ENCODE measurements at places on chromosomes 3 and 15.

- no peak for DNase-seq
These were observed 269.2 kb downstream of the ZBBX start for GRCh38 chr3:167110901-167111300.

DNA sequence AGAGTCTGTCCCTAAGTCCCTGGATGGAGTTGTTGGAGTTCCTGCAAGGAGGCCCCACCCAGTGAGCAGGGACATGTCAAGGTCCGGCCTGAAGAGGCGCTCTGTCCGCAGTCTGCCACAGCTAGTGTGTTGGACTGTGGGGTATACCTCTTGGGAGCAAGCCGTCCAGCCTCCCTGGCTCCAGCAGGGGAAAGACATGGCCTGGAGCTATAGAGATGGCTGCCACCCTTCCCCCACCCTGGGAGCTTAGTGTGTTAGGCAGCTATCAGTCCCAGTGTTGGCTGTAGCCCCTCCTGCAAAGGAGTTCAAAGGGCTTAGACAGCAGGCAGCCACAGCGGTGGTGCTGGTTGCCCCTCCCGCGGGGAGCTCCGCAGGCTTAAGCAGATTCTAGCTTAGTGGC lies 20.3 kb downstream of the IMPG2 start:
- no peak for DNase-seq

- DNase-seq, result no peak
These were observed 198.3 kb upstream of the TGFBR2 start for GRCh38 chr3:30408105-30408557.

DNA sequence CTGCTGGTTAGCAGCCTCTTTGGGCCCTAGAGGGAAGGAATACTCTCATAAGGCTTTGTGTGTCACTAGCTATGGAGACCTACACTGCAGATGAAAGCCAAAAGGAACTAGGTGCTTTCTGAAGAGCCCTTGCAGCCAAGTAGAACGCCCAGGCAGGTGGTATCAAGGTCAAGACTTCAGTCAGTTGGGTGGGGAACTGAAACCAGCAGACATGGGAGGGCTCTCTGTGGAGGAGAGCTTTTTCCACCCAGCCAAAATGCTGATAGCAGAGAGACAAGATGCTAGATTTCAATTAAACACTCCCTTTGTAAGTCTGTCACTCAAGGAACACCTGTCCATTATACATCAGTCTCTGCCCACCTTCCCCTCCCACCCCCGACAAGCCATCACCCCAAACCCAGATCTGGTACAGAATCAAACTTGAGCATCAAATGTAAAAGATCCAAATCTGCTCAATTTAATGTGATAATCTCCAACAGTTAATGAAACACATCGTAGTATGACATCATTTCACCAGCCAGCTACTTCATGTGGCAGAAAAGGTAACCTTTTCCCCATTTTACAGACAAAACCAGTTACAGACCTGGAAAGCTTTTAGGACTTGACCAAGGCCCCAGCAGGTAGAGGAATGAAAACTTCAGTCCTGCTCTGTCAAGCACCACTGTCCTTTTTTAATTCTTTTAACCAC lies 14.6 kb downstream of the MRPS25 start:
- DNase-seq, result no peak

DNA sequence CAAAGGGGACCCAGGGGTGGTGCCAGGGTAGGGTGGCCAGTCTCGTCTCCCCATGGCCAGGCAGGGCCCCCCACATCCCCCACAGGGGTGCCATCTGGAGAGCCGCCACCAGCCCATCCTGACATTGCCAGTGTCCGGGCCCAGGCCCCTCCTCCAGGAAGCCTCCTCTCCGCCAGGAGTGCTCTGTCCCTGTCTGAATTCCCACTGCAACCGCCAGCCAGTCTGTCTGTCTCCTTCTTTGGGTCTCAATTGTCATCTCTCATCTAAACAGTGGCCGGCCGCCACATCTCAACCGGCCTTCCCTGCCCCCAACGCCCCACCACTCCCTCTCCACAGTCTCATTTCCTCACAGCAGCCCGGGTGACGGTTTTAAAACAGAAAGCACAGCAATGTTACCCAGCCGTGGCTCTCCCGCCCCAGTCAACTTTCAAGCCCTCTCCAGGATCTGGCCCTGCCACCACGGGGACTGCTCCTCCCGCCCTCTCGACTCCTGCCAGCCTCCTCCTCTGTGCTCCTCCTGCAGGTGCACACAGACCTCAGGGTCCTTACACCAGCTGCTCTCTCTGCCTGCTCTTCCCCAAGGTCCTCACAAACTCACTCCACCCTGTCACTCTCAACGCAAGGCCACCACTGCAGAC lies 57.0 kb downstream of the IQSEC1 start:
- DNase-seq, result no peak

- no peak for DNase-seq
These were observed 60.4 kb upstream of the SLITRK3 start for GRCh38 chr3:165256554-165257065.

DNA sequence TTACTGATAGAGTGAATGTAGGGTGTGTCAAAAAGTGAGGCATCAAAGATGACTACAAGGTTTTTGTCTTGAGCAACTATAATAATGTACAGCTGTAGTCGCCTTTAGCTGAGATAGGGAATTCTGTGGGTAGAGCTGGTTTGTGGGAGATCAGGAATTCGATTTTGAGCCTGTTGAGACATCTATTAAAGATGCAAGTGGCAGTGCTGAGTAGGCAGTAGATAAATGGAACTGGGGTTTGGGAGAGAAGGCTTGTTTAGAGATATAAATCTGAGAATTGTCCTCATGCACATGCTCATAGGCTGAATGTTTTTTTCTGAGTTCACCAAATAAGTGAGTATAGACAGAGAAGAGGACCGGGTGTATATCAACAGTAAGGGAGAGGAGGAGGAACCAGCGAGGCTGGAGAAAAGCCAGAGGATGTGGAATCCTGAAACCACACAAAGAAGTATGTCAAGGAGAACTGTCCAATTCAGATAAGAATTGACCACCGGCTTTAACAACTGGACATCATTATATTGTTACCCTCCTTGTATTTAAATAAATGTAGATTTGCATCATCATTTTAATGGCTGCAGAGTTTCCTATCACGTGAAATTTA lies 146.0 kb upstream of the TNIK start:
- DNase-seq, result no peak

- DNase-seq, result peak; percentile 45
These were observed 688 bp downstream of the SETD5 start for GRCh38 chr3:9397906-9398699.

GRCh38 chr3:32392536-32393302 lies 1.1 kb downstream of the CMTM7 start:
- no peak for DNase-seq

- DNase-seq, result no peak
These were observed 174.2 kb upstream of the STT3B start for GRCh38 chr3:31358473-31359070.

DNA sequence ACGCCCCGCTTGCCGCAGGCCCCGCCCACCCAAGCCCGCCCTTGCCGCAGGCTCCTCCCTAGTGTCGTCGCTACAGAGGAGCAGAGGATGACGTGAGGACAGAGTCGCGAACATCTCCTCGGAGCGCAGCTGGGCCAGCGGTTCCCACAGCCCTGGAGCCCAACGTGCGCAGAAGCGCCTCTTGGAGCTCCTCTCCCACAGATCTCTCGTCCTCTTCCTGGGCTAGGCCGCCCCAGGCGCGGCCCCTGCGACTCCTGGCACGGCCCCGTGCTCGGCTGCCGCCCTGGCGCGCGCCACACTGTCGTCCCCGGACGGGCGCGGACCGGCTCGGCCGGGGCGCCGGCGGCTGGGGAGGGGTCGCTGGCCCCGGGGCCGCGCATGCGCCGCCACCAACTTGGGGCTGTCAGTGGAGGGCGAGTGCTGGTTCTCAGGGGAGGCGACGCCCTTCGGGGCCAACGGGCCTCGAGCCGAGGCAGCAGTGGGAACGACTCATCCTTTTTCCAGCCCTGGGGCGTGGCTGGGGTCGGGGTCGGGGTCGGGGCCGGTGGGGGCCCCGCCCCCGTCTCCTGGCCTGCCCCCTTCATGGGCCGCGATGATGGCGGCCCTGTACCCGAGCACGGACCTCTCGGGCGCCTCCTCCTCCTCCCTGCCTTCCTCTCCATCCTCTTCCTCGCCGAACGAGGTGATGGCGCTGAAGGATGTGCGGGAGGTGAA lies at the start of gene TRPC1:
Gene TRPC1 (plus strand): TSS at position 67 of the 714 bp plus-strand sequence. CDS start 526 bp downstream, at position 593.
- peak; percentile 70 for DNase-seq

DNA sequence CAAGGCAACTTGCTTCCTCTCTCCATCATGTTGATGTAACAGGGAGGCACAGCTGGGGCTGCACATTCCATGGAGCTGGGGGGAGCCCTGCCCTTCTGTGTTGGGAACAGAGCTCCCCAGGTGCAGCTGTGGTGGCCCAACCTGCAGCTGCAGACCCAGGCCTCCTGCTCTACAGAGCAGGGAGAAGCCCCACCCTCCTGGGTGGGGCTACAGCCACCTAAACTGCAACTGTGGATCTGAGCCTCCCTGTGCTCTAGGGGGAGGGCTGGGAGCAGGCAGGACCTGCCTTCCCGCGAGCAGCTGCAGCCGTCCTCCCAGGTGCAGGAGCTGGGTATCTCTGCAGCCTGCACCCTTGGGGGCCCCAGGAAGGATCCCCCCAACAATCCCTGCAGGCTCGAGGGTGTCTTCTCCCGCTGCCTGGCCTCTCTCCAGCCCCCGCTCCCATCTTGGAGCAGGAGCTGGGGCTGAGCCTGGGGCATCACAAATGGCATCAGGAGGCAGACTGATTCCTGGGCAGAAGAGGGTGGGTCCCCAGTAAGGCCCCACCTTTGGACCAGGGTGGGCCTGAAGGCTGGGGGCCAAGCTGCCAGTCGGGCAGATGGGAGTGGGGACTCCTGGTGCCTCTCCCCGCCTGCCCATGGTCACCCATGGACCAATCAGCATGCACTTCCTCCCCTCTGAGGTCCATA lies 7.4 kb downstream of the LRRC58 start:
- no peak for DNase-seq

DNA sequence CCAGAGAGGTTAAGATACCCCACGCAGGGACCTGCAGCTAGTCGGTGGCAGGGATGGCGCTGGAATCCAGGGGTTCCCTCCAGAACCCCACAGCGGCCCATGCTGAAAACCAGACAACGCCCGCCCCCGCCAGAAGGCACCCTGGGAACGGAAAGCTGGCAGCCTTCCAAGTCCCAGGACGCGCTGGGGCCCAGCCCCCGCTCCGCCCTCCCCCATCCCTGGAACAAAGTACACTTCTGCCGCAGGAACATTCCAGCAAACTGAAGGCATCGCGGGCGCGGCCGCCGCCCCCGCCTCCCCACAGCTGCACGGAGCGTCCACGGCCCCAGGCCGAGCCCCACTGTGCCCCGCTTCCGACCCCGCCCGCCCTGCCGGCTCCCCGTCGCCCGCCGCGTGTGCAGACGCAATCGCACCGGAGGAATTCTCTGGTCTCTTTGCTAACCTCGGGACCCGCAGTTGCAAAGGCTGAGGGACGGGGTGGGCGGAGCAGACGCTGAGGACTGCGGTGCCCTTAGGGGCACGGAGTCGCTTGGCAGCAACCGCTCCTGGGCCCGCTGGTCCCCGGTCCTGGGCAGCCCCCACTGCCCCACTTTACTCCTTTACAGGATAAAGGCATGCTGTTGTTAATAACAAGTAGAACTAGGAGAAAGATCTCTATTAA lies 44.8 kb upstream of the RNU6-1 start:
- peak; percentile 22 for DNase-seq

GRCh38 chr15:37094333-37094914 lies 5.9 kb downstream of the MEIS2 start:
- DNase-seq, result no peak

- no peak for DNase-seq
These were observed 159.2 kb upstream of the SLC24A5 start for GRCh38 chr15:47961401-47962090.

DNA sequence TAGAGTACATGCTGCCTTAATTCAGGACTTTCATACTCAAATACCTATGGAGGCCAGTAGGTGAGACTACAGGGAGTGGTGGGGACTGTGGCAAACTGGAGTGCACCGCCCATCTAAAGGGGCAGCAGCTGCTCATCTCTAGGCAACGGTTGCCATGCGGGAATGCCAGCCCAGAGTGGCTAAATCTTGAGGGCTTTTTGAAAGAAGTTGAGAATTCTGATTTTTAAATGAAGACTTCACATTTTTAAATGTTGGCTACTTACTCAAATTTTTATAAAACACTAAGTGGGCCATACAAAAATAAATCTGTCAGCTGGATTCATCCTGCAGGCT lies 90.8 kb upstream of the PRR23E start:
- DNase-seq, result no peak

- no peak for DNase-seq
These were observed at the start of gene B3GALNT1 for GRCh38 chr3:161104561-161105551. B3GALNT1 (minus strand) TSS chr3:161105349; CDS start chr3:161086754, 18,595 bp downstream.

GRCh38 chr3:31576521-31576920 lies 43.8 kb downstream of the STT3B start:
- DNase-seq, result no peak

DNA sequence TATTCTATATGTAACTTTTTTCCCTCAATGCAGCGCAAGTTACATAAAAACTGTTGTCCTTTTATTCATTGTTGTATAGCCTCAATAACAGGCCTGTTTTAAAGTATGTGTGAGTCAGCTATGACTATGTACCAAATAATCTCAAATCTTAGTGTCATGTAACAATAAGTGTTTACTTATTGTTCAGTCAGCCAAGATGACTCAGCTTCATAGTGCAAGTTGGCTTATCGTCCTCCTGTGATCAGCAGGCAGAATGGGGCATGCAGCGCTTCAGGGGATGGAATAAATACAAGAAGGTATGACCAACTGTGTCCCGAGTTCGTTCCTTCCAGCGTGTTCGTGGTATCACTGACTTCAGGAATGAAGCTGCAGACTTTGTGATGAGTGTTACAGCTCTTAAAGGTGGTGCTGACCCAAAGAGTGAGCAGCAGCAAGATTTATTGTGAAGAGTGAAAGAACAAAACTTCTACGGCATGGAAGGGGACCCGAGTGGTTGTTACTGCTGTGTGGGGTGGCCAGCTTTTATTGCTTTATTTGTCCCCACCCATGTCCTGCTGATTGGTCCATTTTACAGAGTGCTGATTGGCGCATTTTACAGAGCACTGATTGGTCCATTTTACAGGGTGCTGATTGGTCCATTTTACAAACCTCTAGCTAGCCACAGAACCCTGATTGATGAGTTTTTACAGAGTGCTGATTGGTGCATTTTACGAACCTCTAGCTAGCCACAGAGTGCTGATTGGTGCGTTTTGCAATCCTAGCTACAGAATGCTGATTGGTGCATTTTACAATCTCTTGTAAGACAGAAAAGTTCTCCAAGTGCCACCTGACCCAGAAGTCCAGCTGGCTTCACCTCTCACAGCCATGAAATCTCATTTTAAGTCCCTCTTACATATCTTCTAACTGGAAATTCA lies 1016.0 kb downstream of the MCTP2 start:
- DNase-seq, result no peak

DNA sequence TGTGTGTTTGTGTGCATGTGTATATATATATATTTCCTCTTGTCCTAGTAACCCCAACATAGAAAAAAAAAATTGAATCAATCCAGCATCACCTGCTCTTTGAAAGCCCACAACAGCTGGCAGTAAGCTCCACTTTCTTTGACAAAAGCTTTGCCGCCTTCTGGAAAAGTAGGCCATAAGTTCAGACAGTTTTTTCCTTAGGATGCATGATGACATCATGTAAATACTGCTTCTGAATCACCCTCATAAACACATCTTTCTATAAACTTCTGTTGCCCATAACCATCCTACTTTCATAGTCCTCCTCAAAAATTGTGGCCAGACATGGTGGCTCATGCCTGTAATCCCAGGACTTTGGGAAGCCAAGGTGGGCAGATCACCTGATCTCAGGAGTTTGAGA lies 67.4 kb downstream of the CSNK1G1 start:
- no peak for DNase-seq

- no peak for DNase-seq
These were observed 11.3 kb upstream of the KAT2B start for GRCh38 chr3:20028905-20029331.

- no peak for DNase-seq
These were observed 12.9 kb downstream of the IDH3A start for GRCh38 chr15:78162038-78162437.
